ENCODE measurements at places on chromosomes 2 and 18.

GRCh38 chr2:2501454-2502200, 170.6 kb upstream of the MYT1L start:
- no peak for DNase-seq

DNA sequence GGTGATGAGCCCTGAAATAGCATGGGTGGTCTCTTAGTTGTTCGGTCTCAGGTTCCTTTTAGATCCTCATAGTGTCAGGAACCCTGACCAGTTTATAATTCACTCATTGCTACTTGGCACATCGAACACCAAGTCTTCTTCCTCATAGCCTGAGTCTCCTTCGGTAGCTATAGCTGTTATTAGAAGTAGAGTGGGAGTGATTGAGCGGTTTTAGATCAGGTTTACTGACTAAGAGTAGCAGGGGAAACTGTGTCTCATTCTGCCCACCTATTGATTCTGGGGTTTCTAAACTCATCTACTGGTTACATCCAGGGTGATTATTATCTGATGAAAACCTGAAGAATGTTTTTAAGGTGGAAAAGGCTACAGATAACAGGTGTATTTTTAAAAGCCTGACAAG, 114.6 kb downstream of the SETBP1 start:
- no peak for DNase-seq

- no peak for DNase-seq
Measured at GRCh38 chr2:216423071-216423470, 10.8 kb downstream of the SMARCAL1 start.

GRCh38 chr2:175449616-175450015, 268.1 kb upstream of the ATP5MC3 start:
- no peak for DNase-seq

DNA sequence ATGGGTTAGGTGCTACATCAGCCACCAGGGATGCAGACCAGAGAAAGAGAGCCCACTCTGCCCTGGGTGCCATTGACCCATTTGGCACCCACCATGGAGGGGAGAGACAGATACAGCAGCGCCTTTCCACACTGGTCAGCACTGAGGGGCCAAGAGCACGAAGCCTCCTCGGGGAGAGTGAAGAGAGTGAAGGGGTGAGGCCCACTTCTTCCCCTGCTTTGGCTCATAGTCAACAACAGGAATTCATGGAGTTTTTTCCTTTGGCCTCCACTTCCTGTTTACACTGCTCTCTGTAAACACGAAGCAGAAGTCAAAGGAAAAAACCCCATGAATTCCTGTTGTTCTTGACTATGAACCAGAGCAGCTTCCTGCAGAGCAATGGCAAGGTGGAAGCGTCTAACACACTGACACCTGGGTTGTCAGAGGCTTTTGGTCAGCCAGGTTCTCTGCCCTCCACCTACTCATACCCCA, 80.0 kb downstream of the CCDC93 start:
- no peak for DNase-seq

GRCh38 chr18:23712445-23712844, 23.2 kb downstream of the LAMA3 start:
- DNase-seq, result no peak

DNA sequence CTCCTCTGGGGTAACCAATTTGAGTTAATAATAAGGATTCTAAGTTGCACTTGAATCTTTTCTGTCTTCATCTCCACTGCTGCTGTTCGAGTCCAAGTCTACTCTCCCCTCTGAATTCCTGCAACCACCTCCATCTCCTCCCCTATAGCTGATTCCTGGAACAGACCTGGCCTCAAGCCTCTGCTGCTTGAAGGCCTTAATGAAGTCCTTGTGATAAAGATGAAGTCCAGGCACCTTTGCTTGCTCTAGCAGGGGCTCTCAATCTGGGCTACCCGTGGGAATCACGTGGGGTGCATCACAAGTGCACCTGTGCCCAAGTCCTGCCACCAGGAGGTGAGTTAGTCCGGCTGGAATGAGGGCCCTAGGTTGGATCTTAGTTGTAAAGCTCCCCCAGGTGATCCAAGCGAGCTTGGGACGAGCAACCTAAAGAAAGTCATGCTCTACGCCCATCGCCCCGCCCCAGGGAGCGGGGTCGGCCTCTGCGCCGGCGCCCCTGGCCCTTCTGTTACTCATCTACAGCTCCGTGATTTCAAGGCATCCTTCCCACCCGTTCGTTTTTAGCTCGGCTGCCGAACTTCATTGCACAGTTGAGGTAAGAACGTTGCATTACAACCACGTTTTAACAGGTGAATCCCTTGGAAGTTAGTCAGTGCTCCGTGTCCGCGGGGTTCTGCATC, 905 bp upstream of the IAH1 start:
- DNase-seq, result no peak

DNA sequence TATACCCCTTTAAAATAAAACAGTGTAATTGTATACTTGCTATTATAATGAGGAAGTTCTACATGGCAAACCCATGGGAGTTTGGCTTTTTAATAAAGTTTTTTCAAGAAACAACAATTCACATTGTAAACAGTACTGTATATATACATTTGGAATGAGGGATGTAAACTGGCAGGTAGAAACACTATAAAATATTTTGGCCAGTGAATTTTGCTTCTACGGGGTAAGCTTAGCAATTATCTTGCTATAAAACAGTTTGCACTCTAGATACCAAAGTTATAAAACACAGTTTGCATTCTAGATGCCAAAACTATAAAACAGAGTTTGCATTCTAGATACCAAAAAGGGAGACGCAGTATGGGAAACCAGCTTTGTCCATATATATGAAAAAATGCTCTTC, 16.6 kb downstream of the THUMPD2 start:
- no peak for DNase-seq

DNA sequence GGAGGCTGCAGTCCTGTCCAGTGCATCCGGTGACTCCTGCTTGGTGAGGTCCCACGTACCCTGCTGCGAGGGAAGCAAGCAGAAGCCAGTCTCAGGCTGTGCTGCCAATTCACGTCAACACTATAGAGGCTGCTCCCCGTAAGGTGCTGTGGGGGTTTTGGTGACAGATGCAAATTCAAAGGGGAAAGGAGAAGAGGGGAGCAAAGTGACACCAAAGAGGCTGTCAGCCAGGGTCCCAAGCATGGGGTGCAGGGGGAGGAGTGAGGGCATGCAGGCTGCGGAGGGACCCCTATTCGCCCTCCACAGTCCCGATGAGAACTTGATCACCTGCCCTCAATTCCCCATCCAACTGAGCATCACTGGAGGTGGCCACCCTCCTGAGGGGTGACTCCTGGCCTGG, 179.4 kb upstream of the HS6ST1 start:
- DNase-seq, result no peak

- DNase-seq, result no peak
Measured at GRCh38 chr2:11628675-11629074, 41.3 kb downstream of the NTSR2 start.

DNA sequence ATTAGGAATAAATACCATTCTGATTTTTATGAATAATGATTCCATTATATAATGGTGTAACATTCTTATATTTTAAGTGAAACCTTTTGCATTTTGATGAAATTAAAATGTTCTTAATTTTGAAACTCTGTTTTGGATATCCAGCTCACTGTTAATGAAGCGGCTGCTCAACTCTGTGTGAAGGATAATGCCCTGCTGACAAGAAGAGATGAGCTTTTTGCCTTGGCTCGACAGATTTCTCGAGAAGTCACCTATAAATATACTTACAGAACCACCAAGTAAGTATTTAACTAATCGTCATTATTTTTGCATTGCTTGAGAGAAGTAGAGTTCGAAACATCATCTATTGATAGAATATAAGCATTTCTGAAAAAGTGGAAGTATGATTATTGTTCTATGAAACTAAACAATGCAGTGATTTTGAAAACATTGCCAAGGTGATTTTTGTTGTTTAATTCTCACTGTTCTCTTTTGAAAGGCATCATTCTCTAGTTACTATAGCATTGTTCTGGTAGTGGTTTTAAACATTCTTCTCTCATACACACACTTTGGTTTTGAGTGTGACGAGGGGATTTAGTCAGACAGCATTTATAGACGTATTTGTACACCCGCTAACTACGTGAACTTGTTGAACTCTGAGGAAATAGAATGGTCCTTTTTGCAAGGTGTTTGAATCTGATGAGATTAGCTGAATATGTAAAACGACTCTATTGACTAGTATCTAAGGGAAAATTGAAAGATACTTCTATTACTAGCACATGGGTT, 21.5 kb downstream of the NAB1 start:
- no peak for DNase-seq

DNA sequence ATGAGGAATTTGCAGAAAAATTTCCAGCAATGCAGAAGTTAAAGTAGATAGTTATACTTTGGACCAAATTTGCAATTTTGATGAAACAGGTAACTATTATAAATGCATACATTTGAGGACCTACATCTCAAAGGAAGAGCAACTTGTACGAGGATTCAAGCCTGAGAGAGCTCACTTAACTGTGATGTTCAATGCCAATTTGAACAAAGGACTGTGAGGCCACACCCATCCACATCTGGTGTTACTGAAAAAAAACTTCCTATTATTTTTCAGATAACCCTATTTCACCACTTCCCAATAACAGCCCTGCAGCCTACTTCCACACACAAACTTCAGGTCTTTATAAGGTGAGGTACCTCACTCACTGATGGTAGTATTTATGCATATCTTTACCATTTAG, 203.5 kb upstream of the NABP1 start:
- DNase-seq, result no peak

GRCh38 chr2:157327200-157327599, 1.6 kb upstream of the ERMN start:
- DNase-seq, result no peak

- DNase-seq, result no peak
Measured at GRCh38 chr2:114025030-114025429, 135.1 kb downstream of the ACTR3 start.

DNA sequence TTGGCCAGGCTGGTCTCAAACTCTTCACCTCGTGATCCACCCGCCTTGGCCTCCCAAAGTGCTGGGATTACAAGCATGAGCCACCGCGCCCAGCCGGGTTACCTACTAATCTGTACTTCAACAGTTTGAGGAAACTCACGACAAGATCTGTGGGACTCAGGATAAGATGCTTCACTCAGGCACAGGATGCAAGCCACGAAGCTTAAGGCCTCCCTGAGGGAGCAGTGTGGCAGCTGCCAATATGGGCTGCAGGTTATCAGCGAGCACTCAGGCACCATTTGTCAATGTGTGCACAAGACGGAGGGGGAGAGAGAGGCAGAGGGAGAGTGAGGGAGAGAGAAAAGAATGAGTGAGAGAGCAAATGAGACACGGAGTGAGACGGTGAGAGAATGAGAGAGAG, 173.6 kb upstream of the RAB6C start:
- DNase-seq, result no peak

- DNase-seq, result no peak
Measured at GRCh38 chr2:163198972-163199371, 360.4 kb upstream of the KCNH7 start.

- no peak for DNase-seq
Measured at GRCh38 chr18:51137026-51137729, 60.3 kb downstream of the MEX3C start.

- DNase-seq, result no peak
Measured at GRCh38 chr2:213723041-213723560, 438.8 kb downstream of the SPAG16 start.

DNA sequence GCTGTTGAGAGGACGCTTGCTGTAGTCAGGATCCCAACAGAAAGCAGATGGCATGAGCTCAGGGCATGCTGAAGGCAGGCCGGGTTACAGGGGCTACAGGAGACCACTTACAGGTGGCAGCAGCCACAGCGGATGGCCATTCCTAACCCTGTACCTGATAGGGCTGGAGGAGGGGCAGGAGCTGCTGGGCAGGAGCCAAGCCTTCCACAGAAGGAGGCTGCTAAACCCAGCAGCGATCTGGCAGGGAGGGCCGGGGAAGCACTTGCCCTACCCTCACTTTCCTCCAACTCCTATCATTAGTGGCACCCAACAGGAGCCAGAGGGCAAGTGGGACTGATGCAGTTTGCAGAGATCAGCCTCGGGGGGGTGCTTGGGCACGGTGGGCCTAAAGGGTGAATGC, 2.0 kb downstream of the ASB18 start:
- no peak for DNase-seq

- DNase-seq, result no peak
Measured at GRCh38 chr2:120436885-120437603, 91.1 kb downstream of the INHBB start.

- DNase-seq, result no peak
Measured at GRCh38 chr2:27802547-27802946, 31.0 kb downstream of the MRPL33 start.

DNA sequence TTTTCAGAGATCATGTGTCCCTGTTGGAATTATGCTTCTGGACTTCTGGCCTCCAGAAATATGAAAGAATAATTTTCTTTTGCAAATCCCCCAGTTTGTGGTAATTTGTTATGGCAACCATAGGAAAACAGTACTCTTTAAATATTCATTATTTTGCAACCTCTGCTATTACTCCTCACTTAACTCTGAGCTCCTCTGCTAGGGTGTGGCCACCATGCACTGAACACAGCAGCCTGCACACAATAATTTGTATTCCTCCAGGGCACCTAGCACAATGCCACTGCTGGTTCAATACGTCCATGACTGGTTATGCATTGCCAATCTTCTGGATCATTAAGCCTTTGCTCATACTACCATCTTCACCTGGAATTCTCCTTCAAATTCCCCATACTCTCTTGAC, 232.0 kb downstream of the CNTNAP5 start:
- DNase-seq, result no peak

- no peak for DNase-seq
Measured at GRCh38 chr2:222866358-222866960, 5.6 kb downstream of the ACSL3 start.

DNA sequence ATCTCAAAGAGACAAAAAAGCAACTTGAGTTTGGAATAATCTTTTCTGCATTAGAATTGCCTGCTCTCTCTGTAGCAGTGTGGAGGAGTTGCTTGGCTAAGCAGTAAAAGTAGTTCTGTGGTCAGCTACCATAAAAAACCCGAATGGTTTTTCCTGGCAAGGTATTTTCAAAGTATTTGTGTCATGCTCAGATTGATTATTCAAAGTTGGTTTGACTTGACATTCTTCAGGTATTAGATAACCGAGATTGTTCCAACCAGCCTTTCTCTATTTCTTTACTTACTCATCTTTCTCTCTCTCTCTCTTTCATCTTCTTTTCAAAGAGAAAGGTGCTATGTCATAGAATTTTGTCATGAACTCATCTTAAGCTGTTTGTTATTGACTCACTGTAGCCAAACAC, 404.9 kb downstream of the CPS1 start:
- no peak for DNase-seq

DNA sequence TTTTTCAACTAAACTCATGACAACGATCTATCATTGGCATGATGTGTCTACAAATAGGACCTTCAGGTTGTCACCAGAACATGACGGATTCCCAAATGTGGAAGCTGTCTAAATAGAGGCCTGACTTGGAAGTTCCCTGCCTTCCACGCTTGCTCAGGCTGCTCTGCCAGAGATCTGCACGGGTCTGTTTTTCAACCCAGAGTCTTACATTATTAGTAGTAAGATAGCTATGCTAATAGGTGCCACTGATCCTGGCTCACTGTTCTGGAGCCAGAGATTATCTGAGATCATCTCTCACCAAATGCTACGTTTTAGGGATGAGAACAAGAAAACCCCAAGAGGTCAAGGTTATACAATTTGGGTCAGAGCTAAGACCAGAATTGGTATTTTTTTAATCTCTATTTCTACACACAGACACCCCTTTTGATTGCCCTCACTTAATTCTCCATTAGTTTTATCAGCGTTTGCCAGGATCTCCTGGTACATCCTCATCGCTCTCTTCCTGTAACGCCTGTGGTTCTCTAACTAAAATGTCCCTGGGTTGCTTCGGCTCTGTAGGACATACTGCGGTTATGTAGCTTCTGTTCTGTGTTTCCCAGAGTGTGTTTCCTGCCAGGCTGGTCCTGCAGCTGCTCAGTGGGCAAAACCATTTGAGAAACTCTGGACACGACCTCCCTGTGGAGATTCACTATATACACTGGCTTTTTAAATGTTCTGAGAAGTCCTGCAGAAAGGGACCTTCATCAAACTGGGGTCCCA, 5.7 kb downstream of the CDC42EP3 start:
- no peak for DNase-seq

Data from activated CD8-positive, alpha-beta memory T cell treated with anti-CD3 and anti-CD28 coated beads, Interleukin-2, amount 50 U/mL, for 4 hours (primary cell).